Glomerular endothelial cell (primary cell): ENCODE measurements at places on chromosomes 4 and X.

GRCh38 chr4:156401371-156401770, 447.7 kb upstream of the CTSO start:
- no peak for DNase-seq

GRCh38 chrX:112078606-112079005, 4.0 kb downstream of the TRPC5 start:
- no peak for DNase-seq

GRCh38 chr4:60718874-60719273, 481.3 kb upstream of the ADGRL3 start:
- DNase-seq, result no peak

DNA sequence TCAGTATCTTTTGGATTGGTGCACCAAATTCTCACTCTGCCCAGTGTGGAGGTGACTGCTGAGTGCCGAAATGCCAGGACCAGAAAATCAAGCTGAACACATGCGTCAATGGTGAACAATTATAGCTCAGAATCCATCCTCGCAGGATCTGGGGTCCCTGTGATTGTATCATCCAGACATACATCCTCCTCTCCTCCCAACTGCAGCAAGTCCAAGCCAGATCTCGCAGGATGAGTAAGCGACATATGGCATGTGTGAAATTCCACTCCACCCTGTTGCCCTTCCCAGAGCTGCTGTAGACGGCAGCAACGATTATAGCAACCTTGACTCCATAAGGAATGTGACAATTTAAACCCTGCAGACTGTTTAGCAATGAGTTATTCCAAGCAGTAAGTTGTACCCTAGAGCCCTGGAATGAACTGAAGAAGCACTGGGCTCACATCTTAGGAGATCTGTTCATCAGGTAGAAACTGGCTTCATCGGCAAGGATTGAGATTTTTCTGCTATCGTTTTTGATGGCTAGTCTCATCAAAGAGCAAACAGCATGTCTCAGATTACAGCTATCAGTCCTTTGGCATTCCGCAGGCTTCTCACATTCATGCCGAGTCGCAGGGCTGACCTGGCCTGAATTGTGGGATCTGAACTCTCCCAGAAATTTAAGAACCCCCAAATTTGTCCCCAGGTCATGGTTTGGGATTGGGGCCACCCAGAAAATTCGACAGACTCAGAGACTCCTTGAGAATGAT, 35.5 kb upstream of the SORBS2 start:
- DNase-seq, result no peak

DNA sequence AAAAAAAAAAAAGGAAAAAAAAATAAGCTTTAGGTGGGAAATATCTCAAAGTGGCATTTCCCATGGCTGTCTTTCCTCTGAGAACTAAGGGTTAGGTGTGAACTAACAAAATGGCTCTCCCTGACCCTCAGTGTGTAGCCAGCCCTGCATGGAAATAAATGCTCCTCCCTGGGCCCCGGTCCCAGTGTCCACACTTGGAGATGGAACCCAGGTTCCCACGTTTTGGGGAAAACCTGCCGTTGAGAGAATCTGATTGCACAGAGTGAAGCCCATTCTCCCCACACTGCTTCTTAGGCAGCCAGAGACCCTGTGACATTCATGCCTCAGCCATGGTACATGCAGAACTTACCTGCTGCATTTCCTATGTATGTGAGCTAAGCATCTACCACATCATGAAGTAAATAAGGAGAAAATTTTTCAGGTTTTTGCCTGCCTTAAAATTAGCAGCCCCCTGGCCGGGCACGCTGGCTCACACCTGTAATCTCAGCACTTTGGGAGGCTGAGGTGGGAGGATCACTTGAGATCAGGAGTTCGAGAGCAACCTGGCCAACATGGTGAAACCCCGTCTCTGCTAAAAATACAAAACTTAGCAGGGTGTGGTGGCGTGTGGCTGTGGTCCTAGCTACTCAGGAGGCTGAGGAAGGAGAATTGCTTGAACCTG, 34.5 kb downstream of the HTT-AS start:
- no peak for DNase-seq
